HTR-8/SVneo (cell line): ENCODE measurements at places on chromosomes 2 and 18.

DNA sequence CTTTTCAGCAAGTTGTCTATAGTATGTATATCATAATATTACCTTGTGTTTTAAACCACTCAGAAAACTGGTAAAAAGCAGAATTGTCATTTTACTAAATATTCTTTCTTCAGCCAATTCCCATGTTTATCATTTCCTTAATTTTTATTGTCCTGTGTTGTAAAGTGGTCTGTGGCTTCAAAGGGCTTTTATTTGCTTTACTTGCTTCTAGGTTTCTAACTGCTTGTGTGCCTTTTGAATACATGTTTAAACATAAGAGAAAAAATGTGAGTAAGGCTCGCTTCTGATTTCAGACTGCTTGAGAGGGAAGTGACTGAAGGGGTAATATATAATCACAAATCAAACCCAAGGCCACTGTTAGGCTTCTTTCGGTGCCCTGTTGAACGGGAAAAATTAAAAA is 407.5 kb upstream of the NRP2 start:
- no peak for DNase-seq

GRCh38 chr2:64869126-64869525 is 120.1 kb upstream of the SLC1A4 start:
- no peak for DNase-seq

- peak; percentile 67 for DNase-seq
Observed at GRCh38 chr2:71530641-71531332, 77.4 kb downstream of the DYSF start.

DNA sequence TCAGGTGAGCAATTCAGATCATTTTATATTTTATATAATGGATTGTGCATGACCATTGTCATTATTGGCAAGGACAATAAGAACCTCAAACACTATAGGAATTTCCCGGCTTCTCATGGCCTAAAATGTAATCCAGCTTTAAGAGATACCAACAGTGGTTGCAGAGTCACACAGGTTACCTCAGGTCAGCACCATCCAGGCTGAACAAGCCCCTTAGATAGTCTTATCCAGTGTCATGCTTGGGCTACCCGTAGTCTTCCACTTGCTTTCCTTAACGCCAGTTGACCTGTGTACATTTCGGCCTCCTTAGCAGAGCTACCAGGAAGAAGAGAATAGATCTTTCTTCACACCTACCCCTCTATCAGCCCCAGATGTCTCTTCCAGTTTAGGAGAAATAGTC is 293.3 kb upstream of the SYT4 start:
- no peak for DNase-seq

GRCh38 chr2:11955314-11955713 is 208.9 kb downstream of the LPIN1 start:
- no peak for DNase-seq

- no peak for DNase-seq
Observed at GRCh38 chr2:83866211-83866610, 592.9 kb downstream of the SUCLG1 start.

GRCh38 chr18:48314690-48315089 is 94.5 kb downstream of the ZBTB7C start:
- no peak for DNase-seq

DNA sequence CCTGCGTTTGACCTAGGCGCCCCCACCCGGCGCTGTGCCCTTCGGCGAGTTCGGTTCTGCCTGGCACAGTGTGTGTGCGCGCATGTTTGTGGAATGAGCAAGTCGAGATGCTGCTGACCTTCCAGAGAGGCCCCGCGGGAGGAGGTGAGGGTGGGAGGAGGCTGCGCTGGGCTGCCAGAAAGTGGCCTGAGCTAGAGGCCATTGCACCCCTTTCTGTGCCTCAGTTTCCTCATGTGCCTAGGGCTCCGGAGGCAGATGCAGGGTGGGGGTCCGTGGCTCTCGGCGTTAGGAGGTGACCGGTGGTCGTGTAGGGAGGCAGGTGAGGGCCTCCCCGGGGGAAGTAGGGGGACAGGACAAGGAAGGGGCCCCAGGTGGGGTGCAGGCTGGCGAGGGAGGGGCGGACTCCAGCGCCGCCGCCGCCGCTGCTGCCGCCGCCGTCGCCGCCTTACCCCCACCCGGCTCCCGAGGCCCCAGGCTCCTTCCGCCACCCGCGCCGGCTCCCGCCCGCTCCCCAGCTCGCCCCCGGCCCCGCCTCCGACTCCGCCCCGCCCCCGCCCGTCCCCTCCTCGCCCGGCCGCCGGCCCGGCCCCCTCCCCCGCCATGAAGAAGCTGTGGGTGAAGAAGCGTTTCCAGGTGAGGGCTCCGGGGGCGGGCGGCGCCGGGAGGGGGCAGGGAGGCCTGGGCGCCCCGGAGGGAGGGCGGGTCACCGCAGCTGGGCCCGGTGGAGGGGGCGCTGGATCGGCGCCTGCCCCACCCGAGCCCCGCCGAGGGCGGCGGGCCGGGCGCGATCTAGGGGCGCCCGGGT is 7.0 kb downstream of the SPEG start:
- DNase-seq: peak; percentile 85
